Left renal pelvis (tissue), 4 donors: ENCODE measurements at places on chromosomes 4 and X. TPM values are rescaled to one million over a fixed set of nuclear protein-coding genes. Genes with fewer than 3 reads are reported as not detected.

DNA sequence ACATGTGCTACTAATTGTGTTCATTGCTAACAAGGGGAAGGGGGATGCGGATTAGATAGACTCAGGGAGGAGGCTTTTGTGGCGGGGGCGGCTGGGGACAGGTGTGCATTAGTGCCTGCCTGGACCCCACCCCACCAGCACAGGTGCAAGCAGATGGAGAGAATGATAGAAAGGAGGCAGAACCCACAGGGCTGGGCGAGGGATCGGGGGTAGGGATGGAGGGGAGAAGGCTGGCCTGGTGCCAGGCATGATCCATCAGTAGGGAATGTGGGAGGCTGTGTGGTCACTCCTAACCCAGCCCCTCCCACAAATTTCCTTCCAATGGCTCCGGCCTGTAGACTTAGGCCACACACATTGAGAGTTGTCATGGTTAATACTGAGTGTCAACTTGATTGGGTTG lies 30.5 kb upstream of the CRMP1 start:
- DNase-seq: no peak

DNA sequence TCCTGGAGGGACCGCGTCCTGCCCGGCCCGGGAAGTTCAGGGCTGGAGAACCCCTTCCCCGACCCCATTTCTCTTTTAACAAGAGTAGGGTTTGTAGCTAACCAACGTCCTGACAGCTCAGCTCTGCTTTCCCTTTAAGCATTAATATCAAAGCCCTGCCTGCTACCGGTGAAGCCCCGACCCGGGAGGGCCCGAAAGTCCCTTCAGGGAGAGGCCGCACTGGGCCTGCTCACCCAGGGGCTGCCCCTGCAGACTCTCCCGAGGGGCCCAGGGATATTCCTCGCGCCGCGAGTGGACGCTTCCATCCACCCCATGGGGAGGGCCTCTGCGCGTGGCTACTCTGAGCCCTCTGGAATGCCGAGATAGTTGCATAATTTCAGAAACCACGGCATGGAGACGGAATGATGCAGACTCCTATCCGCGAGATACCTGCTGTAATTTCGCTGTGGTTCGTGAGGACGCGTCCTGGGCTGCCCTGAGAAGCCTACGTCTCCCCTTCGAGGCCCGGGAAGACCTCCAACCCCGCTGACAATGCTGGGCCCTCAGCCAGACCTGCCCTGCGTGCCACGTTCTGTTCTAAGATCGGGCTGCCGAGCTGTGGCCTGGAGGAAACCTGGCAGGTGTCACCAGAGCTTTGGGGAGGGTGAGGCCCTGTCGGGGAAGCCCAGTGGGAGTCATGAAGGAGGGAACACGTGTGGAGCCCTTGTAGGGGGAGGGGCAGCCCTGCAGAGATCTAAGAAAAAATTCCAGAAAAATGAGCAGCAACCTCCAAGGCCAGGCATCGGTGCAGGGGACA lies 999 bp upstream of the CTBP1 start:
- no peak for DNase-seq

GRCh38 chr4:146633471-146633800 lies 5.3 kb upstream of the POU4F2 start:
- no peak for DNase-seq

DNA sequence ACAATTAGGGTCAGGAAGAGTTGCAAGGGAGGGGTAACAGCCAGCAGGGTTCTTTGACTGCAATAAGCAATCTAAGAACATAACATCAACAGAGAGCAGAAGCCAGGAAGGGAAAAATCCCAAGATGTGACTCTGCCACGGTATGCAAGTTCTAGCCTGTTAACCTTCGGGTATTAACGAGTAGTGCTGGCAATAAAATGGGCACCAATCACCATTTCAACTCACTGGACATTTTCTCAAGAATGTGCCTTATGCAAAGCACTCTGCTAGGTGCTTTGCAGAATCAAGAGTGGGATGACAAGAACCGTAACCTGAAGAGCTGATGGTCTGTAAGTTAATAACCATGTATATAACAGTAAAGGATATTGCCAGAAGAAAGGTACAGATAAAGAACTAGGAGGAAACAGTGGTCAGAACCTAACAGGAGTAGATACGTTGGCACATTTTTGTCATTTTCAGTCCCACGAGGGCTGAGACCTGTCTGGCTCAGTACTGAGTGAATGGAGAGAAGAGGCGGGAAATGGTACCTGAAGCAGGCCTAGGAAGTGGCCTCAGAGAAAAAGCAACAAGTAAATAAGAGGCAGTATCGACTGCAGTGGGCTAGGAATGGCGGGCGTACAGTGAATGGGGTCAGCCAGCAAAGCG lies 2.7 kb downstream of the ELOVL6 start:
- no peak for DNase-seq

INPP4B gene
- polyA plus RNA-seq: 7.9 TPM

DNA sequence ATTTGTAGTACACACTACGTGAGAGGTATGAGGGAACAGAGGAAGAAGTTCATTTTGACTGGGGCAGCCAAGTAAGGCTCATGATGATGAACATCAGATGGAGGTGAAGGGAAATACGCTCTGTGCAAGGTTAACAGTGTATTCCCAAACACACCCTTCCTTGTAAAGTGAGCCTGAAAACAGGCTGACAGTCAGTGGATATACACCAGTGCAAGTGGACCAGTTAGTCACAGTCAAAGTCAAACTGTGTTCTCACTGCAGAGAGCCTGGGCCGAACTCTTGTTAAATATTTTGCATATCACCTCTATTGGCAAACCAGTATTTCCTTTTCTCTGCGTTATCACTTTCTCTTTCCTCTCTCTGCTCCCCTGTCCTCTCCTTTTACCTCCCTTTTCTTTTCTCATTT lies 23.4 kb upstream of the RHOH start:
- DNase-seq: no peak

DNA sequence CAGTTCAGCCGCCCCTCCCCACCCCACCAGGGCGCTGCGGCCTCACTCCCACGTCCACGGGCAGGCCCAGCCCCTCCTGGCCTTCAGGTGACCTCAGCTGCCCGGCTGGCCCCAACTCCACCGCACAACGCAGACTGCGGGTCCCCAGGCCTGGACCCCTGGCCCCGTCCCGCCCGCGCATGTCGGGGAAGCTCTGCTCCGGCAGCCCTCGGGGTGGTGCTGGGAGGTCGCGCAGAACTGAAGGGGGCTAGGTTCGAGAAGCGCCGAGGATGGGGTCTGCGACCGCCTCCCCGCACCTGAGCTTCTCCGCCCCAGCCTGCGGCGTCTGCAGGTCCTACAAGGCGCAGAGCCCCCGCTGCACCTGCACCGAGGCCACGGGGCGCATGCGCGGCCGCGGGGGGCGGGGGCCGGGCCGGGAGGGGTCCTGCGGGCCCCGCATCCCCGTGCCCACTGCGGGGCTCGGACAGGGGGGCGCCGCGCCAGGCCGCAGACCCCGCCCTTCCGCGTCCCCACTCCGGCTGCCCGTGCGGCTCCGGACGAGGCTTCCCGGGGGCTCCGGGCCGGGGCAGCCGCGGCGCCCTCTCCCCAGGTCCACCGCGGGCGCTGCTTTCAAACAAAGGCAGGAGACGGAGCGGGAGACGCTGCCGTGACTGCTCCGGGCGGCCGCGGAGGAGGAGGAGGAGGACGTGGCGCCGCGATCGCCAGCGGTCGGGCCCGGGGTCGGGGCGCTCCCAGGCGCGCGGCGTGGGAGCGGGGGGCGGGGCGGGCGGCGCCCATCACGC lies 672 bp upstream of the NAT8L start:
- no peak for DNase-seq

GRCh38 chr4:133150486-133151340 lies 1.6 kb downstream of the PCDH10 start:
- DNase-seq: no peak

GRCh38 chr4:156227321-156227720 lies 273.7 kb upstream of the CTSO start:
- no peak for DNase-seq

DNA sequence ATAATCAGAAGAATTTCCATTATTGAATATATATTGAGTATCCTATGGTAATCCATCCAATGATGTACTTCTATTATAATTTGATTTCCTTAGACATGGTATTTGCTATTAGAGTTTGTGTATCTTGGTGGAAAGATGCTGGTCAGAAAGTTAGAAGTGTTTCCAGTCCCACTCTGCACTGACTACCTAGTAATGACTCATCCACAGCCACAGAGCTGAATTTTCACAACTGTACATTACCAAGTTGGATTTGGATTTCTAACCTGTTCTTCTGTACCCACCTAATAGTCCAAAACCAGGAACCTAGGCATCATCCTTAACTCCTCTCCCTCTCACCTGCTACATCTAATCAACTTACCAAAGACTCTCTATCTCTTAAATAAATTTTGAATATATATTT lies 145.4 kb downstream of the REELD1 start:
- no peak for DNase-seq

DNA sequence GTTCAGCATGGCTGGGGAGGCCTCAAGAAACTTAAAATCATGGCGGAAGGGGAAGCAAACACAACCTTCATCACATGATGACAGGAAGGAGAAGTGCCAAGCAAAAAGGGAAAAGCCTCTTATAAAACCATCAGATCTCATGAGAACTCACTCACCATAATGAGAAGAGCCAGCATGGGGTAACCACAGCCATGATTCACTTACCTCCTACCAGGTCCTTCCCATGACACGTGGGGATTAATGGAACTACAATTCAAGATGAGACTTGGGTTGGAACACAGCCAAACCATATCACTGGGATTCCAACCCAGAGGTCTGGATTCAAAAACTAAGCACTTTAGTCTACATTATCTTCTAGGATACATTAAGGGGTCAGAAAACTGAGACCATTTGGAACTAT lies 609.6 kb upstream of the SPANXN1 start:
- DNase-seq: no peak

GRCh38 chr4:772118-772517 lies 53.8 kb downstream of the CPLX1 start:
- DNase-seq: no peak

TSPAN6 gene
- 139 TPM for polyA plus RNA-seq

DNA sequence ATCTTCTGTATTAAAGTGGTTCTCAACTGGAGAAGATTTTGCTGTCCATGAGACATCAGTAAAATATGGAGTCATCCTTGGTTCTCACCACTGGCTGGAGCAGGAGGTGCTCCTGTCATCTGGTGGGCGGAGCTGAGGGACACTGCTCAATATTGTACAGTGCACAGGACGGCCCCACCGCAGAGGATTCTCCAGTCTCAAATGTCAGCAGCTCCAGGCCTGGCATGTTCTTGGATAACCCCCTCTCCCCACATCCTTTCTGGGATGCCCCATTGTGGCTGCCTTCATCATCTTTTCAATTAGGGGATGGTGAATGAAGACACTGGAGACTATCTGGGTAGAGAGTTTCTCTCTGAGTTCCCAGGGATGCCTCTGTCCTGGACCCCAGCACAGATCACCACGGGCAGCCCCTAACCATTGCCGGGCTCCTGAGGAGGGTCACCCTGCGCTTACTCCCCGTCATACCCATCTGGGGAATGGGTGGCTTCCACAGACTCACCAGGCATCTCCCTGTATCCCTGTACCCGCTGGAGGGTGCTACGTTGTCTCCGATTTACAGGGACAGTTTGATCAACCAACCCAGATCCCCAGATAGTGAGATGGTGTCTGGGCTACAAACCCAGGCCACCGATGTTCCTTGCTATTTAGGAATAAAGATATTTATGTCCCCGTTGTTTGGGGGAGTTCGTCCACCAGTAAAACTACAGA lies 21.9 kb upstream of the P2RY8 start:
- DNase-seq: no peak

GRCh38 chr4:5052726-5053425 lies 1.6 kb downstream of the STK32B start:
- DNase-seq: no peak

DNA sequence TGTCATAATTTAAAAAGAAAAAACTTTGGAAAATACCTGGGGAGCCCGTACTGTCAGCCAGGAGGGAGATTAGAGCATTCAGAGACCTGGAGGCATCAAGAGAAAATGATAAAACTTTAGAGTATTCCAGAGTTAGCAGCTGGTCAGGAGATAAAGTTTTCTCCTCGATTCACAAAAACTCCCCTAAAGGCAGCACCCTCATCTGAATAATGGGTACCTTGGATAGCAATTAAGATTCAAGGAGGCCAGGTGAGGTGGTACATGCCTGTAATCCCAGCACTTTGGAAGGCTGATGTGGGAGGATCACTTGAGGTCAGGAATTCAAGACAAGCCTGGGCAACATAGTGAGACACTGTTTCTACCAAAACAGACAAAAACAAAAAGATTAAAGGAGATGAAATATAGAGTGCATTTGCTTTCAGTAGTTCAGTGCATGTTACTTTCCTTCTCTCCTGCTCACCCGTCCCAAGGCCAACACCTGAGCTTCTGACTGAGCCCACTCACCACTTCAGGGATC lies 18.6 kb upstream of the RAB40A start:
- no peak for DNase-seq

DNA sequence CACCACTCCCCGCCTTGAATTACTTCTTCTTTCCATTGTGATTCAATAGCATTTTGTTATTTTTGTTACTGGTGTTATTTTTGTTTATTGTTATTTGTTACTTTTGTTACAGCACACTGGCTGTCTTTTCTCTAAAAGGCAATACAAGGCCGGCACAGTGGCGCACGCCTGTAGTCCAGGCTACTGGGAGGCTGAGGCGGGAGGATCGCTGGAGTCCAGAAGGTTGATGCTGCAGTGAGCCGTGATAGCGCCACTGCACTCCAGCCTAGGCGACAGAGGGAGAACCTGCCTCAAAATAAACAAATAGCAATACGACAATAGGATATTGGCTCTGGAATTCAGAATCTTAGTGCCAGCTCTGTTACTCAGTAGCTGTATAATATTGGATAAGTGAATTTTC lies 1.0 kb upstream of the MED12 start:
- DNase-seq: no peak

DNA sequence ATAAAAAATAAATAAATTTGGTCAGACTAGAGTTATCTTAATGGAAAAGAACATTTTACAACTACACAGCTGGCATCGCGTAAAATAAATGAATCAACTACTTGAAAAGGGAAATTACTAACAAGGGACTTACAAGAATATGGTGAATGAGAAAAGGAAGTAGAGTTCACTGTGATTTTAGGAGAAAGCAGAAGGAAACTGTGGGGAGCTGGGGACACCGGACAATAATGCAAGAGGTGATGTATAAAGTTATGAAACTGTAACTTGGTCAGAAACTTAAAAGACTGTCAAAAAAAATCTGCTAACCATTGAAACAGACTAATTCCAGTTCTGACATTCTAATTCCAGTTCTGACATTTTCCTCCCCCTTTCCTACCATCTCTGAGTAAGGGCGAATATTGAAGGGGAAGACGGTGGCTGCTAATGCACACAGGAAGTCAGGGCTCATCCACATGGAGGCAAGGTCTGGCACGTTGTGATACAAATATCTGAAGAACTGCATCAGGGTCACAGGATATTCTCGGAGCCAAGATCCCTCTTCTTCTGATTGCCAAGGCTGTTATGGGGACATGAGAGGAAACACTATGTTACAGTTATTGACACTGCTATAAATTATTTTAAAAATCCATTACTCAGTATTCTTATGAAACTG lies 170.5 kb downstream of the CDS1 start:
- DNase-seq: no peak
